Left kidney (tissue), 8 donors: ENCODE measurements at places on chromosomes 2 and 18. TPM values are rescaled to one million over a fixed set of nuclear protein-coding genes. Genes with fewer than 3 reads are reported as not detected.

- DNase-seq, result no peak
Measured at GRCh38 chr18:6745504-6746031, 16.1 kb downstream of the ARHGAP28 start.

The REL gene
- polyA plus RNA-seq, result 10.4 TPM

DNA sequence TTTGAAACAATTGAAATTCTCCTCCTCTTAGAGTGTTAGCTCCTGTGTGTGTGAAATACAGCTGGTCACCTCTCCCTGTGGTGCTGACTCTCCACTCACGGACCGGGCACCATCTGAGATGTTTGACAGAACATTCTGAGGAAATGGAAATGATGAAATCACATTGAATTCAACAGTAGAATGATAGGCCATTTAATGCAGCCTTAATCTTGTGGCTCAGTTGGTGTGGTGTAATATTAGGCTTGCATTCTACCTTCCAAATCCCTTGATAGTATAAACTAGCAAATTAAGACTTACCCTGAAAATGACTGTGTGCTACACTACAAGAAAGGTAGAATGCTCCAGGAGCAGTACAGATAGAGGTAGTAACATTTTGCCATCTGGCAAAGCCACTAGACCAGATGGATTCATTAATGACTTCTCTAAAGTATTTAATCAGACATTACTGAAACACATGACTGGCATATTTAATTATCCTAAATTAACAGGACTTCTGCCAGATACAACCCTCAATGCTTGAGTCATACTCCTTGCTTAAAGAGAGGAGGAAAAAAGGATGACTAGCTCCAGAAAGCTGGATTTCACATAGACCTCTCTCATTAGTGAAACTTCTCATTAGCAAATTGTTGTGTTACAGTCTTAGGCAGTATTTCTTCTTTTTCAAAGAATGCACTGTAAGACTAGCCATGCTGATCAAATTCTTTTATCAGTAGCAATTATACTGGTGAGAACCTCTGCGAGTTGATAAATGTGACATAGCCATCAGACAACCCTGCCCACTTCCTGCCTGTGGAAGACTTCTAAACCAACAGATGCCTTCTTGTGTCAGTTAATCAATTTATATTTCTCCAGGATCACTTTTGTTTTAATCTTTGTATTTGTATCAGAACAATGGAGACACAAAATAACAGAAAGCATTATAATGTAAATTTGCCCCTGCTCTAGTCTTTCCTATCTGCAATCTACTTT lies 80.6 kb downstream of the EML6 start:
- DNase-seq, result no peak

The PAX8 gene
- polyA plus RNA-seq, result 474 TPM

DNA sequence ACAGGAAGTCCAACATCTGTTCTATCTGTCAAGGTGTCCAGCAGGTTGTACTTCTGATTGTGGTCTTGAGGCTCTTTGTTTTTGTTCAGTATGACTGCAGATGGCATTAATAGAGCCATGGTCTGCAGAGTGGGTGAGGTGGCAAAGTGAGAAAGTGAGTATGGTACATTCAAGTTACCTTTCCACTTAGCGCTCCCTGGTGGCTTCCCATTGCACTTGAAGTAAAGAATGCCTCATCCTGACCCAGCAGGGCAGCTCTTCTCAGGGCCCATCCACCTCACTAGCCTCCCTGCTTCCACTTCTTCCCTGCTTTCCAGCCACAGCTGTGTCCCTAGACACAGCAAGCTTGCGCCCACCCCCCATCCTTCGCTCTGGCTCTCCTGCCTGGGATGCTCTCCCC lies 148.0 kb upstream of the ALPP start:
- DNase-seq, result no peak

GRCh38 chr2:168181825-168182224 lies 65.6 kb downstream of the STK39 start:
- DNase-seq, result no peak

The C1QL2 gene
- polyA plus RNA-seq, result not detected

The TANC1 gene
- 64.8 TPM for polyA plus RNA-seq

GRCh38 chr2:207282916-207283315 lies 117.2 kb upstream of the KLF7 start:
- DNase-seq, result no peak

The PRSS56 gene
- polyA plus RNA-seq, result not detected

- no peak for DNase-seq
Measured at GRCh38 chr2:185785851-185786473, 47.4 kb downstream of the FSIP2 start.

DNA sequence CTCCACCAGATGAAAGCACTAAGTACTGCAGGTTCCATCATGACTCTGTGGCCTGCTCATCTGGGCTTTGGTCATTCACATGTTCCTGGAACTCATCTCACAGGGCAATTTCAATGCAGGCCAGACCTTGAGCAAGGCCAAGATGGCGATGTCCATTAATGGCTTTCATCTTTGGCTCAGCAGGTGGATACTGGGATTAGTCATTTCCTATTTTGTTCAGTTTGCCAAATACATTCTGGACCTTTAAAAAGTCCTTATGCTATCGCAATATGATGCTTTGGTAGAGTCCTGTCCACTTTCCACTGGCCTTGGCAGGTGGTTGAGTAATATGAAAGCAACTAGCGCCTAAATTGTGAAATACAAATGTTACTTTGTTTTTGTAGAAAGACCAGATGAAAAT lies 170.1 kb upstream of the REV1 start:
- no peak for DNase-seq

The LHCGR gene
- 0.37 TPM for polyA plus RNA-seq

DNA sequence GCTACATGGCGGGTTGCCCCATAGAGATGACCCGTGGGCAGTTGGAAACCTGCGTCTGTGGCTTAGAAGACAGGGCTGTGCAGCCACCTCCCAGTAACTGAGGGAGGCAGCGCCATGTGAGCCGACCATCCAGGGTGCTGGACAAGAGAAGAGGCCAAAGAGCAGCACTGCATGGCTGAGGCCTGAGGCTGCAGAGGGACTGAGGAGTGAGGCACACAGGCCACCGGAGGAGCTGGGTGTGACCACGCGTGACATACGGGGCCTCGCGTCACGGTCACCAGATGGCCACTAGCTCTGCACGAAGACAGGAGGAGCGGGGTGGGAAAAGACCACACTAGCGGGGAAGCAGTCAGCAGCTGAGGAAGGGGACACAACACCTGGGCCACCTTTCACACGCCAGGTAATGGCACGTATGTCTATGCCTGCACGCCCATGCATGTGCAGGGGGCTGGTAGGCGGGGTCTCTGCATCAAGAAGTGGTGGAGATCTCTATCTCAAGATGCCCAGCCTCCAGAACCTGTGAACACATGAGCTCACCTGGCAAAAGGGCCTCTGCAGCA lies 61.4 kb downstream of the NDUFA10 start:
- DNase-seq, result no peak

- DNase-seq, result no peak
Measured at GRCh38 chr2:2332381-2332780, 1.3 kb upstream of the MYT1L start.

- DNase-seq, result no peak
Measured at GRCh38 chr2:165827016-165827920, 33.2 kb upstream of the GALNT3 start.

The SLC30A3 gene
- polyA plus RNA-seq, result 6.2 TPM

DNA sequence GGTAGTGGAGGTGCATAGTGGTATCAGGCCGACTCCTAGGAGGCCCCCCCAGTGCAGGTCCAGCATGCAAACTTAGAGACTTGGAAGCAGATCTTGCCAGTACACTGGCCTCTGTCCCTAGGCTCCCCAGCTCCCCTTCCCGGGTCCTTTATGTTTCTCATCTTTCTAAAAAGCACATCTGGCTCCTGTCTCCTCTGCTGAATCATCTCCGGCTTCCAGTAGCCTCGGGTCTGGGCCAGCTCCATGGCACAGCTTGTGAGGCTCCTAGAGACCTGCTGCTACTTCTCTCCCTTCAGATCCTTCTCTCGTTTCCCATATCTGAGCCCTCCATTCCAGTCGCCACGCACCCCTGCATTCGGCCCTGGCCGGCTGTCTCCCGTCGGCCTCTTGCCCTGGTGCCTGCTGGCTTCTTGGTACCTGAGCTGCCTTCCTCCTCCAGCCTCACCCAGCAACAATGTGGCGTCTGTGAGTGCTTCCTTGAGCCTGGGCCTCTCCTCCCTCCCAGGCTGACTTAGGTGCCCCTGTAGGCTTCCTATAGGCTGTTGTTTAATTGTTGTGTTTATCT lies 6.6 kb downstream of the TRAF3IP1 start:
- DNase-seq, result no peak

GRCh38 chr2:73033766-73034381 lies 37.6 kb downstream of the SFXN5 start:
- DNase-seq, result no peak

- peak; percentile 84 for DNase-seq
Measured at GRCh38 chr2:209771474-209772289, at the start of gene UNC80. TSS of gene UNC80 (plus strand) at chr2:209771832. CDS start at chr2:209772073, 241 bp downstream.

DNA sequence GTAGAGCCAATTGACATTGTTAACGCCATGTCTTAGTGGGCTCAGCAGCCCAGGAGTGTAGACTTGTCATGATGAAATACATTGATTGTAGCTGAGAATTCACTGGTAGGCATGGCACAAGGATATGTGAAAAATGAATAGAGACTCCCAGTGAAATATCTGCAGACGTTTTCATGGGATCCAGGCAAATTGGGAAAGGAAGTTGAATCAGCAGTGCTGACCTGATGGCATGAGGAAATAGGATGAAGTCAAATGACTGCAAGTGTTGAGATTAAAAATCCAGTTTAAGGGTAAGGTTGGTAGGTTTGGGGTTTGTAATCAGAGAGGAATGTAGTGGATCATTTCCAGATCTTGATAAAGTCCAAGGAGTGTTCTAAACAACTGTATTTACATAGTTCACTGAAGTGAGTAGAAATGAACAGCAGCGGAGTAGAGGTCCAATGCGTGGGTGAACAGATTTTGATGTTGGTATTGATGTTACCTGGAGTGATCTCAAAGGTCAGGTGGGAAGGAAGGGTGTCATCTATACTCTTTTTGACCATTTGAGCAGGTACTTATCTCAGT lies 24.6 kb downstream of the INSIG2 start:
- DNase-seq, result peak; percentile 20

The UGT1A3 gene
- not detected for polyA plus RNA-seq

- DNase-seq, result no peak
Measured at GRCh38 chr2:128322715-128323554, 4.3 kb upstream of the HS6ST1 start.

The TRAF3IP1 gene
- 24.1 TPM for polyA plus RNA-seq

DNA sequence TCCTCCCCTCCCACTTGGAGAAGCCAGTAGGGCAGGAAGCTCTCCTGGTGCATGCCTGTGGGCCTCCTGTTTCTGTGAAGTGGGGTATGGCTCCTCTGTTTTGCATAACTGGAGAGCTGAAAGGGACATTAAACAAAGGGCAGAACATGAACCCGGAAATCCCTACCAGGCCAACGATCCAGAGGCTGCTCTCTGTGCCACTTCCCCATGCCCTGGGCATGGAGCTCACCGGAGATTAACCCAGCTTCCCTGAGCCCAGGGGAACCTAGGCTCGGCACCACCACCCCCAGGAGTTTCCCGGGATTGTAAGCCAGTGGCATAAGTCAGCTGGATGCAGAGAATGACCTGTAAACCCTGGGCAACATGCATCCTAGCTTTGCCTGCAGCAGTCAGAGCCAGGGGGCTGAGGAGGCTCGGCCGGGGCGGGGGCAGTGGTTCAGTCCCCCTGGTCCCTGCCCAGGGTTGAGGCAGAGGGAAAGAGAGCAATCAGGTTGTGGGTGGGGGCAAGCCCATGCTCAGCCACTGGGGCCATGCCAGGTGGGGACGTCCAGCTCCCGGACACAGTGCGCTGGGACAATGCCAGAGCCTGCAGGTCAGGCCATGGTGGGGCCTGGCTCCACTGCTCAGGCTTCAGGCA lies 49.5 kb downstream of the TIMM21 start:
- DNase-seq, result no peak

DNA sequence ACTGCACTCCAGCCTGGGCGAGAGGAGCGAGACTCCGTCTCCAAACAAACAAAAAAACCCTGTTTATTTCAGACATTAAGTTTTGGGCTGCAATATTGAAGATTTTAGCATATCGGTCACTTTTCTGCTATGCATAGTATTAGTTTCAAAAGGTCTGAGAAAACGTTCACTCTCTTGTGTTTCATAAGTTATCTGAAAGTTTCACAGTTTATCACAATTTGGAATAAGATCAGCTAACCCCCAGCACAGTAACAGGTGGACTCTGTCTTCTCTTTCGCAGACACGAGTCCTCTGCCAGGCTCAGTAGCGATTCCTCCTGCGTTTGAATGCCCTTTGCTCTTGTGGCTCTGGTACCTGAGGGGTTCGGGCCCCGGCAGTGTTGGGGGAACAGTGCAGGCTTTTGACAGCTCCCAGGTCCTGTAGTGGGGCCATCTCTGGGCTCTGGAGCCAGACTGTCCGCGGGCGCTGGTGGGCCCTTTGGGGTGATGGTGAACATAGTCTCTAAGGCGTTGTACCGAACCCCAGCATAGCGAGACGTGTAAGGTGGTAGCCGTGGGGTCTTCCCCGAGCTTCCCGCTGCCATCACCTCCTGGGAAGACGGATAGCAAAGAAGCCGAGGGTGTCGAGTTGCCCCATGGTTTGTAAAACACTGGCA lies 20.4 kb downstream of the NFATC1 start:
- DNase-seq, result no peak

DNA sequence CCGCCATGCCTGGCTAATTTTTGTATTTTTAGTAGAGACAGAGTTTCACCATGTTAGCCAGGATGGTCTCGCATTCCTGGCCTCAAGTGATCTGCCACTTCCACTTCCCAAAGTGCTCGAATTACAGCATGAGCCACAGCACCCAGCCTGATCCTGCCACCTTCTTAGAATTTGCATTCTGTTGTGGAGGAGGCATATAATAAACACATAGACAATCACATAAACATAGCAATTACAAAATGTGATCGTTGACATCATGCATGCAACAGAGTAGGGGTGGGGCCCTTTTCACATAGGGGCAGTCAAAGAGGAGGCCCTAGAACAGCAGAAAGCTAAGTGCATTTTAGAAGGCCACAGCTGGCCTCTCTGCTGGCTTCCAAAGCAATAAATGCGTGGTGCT lies 39.9 kb upstream of the TSPYL6 start:
- DNase-seq, result peak; percentile 57

The IKZF2 gene
- 9.4 TPM for polyA plus RNA-seq

- DNase-seq, result no peak
Measured at GRCh38 chr2:221747289-221747972, 175.3 kb upstream of the EPHA4 start.

The DOK1 gene
- 7.4 TPM for polyA plus RNA-seq

DNA sequence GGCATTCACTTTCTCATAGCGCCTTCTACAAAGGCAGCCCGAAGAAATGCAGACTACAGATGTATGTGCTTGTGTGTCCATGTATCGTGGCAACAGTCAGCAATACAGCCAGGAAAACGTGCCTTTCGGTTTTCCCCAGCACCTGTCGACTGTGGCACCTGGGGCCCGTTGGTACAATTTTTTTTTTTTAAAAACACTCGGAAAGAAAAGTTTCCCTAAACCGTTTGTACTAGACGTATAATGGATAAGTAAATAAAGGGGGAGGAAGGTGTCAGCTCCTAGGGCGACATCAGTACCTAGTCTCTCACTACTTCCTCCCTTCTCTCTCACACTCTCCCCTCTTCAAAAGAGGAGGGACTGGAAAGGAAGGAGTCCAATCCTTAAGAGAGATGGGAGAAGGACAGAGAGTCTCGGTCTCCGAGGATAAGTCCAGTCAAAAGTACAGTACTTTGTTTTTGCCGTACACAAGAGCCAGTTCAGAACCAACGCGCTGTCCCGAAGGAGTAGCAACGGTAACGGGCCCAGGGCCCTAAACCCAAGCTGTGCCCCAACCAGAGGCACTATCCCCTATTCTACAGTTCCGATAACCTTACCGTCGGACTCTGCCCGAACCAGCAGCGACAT lies 759 bp downstream of the PPP4R3B start:
- peak; percentile 52 for DNase-seq

- no peak for DNase-seq
Measured at GRCh38 chr2:11310212-11310611, 34.2 kb downstream of the ROCK2 start.

- no peak for DNase-seq
Measured at GRCh38 chr2:207140265-207140664, 25.5 kb downstream of the KLF7 start.
